ENCODE measurements at places on chromosomes 3 and 15.
A peak's percentile ranks its signal among the peaks of the same experiment; 100 is the strongest.

DNA sequence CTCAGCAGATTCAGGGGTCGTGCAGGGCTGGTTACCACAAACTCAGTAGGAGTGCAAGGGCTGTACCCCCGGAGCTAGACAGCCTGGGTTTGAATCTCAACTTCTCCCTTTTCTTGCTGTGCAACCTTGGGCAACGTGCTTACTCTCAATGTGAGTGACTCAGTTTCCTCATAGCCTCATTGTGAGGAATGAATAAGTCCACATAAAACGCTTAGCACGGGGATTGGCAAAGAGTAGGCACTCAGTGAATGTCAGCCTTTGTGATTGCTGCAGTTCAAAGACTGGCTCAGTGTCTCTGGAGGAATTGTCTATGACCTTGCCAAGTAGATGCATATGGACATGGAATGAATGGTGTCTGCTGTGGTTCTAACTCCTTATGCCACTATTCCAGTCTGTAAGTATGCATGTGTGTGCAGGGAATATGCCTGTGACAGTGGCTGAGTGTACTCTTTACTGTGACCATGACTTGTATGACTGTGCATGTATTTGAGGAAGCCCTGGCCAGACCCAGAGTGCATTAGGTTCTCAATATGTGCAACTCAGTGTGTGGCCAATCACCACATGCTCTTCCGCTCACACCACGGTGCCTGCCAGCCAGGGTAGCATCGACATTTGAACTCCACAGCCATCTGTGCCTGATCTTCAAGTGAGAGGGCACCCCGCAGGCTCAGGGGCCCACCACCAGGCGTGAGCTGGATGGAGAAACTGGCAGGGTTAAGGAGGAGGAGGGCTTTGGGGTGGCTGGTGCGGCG lies 900 bp upstream of the HYAL3 start:
- no peak for DNase-seq

- DNase-seq = no peak
These were observed 181.9 kb upstream of the KBTBD8 start for GRCh38 chr3:66816090-66816761.

GRCh38 chr15:85910834-85911233 lies 116.1 kb upstream of the KLHL25 start:
- DNase-seq = no peak

- no peak for DNase-seq
These were observed 13.0 kb upstream of the PARP6 start for GRCh38 chr15:72285402-72285801.

DNA sequence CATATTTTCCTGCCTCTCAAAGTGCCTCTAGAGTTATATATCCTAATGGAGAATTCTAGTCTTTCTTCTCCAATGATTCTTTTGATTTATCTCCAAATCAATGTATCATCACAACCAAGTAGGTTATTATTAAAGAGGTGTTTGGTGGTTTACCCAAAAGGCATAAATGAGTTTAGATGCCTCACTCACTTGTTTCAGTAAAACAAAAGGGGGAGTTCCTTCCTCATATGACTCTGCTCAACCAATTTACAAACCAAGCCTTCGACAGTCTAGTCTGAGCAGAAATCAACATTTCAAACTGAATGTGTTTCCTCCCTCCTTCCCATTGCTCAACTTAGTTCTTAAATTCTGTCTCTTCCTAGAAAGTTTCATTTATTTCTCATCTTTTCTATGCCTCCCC lies 116.5 kb downstream of the TNIK start:
- DNase-seq = no peak

- DNase-seq = peak; percentile 18
These were observed 32.5 kb downstream of the MRPS25 start for GRCh38 chr3:15032650-15033049.

GRCh38 chr3:4421121-4421520 lies 45.9 kb downstream of the SUMF1 start:
- no peak for DNase-seq

DNA sequence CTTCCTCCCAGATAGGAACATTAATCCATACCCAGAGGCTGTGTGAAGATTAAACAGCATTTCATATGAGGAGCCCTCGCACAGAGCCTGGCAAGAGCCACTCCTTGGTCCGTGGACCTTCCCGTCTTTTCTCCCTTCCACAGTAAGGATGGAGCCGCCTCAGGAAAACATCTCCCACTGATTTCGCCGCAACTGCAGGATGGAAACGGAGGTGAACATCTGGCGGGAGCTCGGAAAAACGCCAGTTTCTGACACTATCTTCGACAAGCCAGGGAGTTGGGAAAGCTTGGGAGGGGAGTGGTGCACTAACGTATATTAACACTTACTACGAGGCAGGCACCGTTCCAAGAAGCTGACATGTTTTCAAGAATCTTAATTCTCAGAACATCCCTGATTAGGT lies 157.9 kb downstream of the XXYLT1 start:
- DNase-seq = no peak

DNA sequence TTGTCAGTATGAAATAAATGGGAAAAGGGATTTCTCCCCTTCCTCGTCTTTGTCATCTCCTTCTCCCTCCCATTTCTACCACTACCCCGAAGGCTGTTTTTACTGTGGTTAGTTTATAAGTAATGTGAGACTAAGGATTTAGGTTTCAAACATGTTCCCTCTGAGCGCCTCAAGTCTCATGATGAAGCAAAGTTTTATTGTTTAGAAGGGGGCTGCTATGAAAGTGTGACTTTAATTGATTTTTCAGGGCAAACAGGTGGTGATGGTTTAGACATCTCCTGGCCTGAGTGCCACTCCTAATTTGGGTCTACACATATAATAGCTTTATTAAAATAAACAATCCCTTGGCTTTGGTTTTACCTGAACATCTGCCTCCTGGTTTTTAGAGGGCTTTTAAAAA lies 185.5 kb downstream of the MCTP2 start:
- DNase-seq = no peak

DNA sequence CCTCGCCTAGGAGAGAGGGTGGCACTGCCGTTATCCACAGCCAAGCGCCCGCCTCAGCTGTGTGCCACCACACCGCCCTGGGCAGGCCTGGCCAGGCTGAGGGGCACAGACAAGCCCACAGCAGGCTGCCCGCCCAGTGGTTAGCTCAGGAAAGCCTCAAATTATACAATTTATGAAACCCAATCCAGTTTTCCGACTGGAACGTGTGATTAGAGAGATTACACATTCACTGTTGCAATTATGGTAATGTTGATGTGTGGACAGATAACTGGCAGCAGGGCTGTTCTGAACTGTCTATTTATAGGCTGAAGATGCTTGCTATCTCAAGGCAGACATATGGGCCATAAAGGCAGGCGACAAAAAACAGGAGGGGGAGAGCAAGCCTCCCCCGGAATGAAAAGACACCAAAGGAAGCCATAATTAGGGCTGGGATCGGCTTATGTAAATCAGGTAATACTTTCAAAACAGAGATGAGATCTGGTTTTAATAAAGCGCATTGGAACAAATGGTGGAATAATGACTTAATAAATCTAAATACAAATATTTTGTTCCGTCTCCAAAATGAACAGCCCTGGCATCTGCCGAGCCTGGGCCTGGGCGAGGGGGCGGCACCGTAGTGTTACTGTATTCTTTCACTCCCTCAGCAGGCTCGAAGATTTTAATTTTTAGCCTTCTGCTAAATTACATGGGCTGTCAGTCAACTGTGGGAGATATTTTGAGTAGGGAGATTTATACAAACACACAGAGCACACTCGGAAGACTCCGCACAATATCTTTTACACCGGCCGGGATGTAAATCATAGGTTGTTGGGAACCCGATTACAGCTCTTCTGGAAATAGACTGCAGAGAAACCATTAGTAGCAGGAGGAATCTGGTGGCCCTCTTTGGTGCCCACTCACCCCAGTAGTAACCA lies 103.1 kb upstream of the TLE3 start:
- no peak for DNase-seq

DNA sequence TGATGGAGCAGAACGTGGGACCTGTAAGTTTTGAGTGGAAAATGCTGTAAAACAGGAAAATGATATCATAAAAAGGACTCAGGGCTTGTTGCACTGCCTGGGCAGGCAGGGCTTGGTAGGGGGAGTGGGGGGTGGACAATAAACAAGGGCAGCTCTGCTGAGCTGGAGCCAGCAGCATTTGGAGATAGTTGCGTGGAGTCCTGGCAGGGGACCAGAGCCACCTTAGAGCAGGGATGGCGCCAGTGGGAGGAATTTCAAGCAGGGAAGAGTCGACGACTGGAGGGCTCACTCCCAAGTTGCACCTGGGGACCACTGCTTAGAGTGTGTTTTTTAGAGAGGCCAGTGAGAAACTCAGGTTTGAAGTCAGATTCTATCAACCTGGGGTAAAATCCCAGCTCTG lies 22.7 kb upstream of the FRMD4B start:
- DNase-seq = no peak

DNA sequence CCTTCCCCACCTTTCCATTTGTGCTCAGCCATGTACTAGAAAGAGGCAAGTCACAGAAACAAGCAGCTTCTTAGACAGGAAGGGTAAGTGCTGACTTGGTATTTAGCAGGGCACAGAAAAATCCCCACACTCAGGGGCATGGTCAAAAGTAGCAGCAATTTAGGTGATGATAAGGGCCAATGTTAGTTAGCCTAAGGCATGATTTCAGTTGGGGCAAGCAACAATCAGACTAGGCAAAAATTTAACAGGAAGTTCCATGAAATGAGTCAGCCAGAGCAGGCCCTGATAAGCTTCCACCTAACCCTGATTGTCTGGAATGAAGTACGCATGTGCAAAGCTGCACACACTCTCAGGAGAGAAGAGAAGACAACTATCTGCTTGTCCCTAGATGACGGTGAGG lies 423.4 kb upstream of the UBE2E2 start:
- no peak for DNase-seq

DNA sequence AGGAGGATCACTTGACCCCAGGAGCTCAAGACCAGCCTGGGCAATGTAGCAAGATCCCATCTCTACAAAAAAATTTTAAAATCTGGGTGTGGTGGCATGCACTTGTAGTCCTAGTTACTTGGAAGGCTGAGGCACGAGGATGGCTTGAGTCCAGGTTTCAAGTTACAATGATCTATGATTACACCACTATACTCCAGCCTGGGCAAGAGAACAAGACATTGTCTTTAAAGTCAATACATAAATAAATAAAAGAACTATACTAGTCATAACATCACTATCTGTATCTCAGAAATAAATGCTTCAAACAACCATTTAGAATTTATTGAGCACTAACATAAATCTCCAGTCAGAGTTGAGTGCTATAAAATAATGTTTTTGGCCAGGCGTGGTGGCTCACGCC lies 8.5 kb upstream of the PHLDB2 start:
- no peak for DNase-seq

- DNase-seq = peak; percentile 51
These were observed 53.0 kb upstream of the HES1 start for GRCh38 chr3:194082743-194083636.

GRCh38 chr3:180253283-180253682 lies 216.5 kb upstream of the PEX5L start:
- no peak for DNase-seq

- DNase-seq = no peak
These were observed 28.5 kb upstream of the CMTM6 start for GRCh38 chr3:32531010-32531647.

DNA sequence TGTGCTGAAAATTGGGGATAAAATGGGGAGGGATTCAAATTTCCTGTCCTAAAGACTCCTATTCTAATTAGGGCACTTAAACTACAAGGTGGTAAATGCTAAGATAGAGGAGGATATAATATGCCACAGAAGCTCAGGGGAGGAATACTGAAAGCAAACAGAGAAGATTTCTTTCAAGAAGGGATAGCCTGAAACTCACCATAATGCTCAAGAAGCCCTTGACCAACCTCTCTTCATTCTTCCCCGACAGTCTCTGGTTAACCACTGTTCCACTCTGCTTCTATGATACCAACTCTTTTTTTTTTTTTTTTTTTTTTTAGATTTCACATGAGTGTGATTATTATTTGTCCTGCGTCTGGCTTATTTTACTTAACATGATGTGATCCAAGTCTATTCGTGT lies 398.2 kb upstream of the FRG2C start:
- DNase-seq = no peak

DNA sequence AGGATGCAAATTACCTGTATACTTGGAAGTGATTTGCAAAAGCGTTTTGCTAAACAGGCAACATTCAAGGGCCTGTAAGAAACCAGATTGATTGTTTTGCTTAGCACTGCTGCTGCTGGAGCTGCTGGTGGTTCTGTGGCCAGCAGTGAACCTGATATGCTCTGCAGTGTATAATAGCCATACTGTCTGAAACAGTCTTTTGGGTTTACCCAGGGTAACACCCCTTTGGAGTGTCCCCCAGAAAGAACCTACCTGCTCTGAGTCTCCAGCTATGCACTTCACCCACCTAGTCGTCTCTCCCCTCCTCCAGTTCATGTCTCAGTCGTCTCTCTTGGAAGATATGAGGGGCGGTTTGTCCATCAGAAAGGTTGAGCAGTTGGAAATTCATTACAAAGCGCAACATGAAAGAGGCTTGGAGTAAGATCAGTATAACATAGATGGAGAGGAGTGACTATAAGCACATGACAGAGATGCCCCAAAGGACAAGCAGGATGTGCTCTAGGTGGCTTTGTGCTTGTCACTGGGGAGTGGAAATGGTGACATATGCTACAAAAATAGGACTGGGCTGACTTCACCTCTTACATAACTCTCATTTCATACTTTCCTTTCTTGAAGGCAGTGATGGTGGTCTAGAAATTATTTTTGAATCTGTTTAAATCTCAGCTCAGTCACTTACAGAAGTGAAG lies 3.8 kb downstream of the MKRN2 start:
- no peak for DNase-seq

- DNase-seq = no peak
These were observed 58.1 kb upstream of the P3H2 start for GRCh38 chr3:190178779-190179178.

DNA sequence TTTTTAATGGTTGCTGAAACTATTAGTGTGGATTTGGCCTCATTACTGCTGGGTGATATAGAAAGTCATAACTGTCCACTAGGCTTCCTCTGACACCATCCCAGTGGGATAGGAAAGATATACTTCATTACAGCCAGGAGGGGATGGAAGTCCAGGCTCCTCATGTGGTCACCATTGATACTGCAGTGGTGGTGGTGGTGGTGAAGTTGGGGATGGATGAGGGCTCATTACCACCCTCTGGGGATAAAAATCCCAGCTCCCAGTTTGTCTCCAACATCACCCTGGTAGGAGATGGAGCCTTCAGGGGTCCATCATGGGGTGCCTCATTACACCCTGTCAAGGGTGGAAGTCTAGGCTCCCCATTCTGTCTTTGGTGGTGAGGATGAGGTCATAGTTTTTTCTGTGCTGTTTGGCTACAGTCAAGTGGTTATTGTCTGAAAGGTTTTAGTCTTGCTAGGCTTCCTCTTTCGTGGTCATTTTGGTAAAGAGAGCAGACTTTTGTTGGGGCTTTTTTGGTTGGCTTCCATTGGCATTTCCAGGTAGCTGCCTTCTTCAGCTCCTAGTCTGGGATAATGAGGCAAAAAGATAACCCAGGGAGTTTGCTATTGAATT lies 30.1 kb upstream of the FILIP1L start:
- DNase-seq = no peak

All from gastrocnemius medialis (tissue), 4 donors.